ENCODE measurements at places on chromosomes 11 and 22.

GRCh38 chr11:20197881-20198280, 37.6 kb upstream of the DBX1 start:
- no peak for DNase-seq

- DNase-seq, result peak; percentile 77
These were observed 4.5 kb upstream of the CREB3L1 start for GRCh38 chr11:46272816-46273427.

- DNase-seq, result no peak
These were observed 16.7 kb upstream of the ALDH3B2 start for GRCh38 chr11:67691149-67691548.

DNA sequence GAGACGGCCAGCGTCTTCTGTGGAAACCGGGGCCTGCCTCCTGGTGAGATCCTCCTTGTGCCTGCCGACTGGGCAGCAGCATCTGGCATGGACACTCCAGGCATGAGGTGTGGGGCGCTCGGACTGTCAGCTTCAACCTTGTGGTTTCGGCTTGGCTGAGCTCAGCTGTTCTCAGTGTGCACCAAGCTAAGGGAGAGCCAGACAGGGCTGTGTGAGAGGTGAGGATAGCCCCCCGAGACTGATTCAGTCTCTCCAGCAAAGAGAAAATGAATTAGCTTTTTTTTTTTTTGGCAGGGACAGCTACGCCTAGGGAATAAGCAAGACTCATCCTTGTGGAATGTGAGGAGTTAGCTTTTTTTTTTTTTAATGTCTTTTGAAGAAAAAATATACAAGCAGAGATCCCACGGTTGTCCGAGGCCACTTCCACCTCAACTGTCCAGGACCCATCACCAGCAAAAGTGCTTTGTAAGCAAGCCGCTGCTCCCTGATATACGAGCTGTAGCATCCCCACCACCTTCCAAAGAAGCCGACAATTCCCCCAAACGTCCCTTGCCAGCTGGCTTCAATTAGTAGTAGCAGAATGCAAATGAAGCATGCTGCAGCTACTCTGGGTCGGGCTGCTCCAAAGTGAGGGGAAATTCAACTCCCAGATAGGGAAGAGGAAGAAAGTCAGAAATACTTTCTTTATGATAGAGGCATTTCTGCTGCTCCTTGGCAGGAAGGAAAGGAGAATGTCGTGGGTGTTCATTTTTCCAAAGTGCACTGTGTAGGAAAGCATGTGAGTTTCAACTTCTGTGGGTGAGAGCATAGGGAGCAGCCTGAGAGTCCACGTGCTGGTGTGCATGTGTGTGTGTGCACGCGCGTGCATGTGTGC, 9.7 kb upstream of the THY1 start:
- peak; percentile 87 for DNase-seq

DNA sequence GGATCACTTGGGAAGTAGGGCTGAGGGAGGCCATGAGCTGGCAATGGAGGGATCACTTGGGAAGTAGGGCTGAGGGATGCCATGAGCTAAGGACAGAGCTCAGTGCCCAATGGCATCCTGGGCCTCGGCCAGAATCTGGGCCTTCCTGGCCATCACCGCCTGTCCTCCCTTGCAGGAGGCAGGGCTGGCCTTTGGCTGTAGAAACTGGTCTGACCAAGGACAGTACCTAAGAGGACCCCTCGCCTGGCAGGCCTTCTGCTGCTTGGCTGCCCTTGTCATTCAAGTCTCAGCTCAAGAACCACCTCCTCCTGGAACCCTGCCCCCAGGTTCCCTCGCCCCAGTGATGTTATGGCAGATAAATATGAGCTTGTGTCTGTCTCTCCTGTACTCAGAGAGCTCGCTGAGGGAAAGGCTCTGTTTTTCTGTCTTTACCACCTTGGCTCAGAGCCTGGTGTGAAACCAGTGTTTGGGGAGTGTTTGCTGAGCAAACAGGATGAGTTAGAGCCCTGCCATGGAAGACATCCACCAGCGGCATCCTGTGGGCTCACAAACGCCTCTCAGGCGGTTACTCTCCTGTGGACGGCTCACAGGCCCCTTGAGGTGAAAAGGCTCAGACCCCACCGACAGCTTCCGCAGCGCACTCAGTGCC, 19.3 kb upstream of the RASL10A start:
- DNase-seq, result no peak

GRCh38 chr11:126594921-126595367, 239.5 kb downstream of the ST3GAL4 start:
- DNase-seq, result no peak

GRCh38 chr11:48034926-48035871, 54.8 kb downstream of the PTPRJ start:
- DNase-seq, result no peak

DNA sequence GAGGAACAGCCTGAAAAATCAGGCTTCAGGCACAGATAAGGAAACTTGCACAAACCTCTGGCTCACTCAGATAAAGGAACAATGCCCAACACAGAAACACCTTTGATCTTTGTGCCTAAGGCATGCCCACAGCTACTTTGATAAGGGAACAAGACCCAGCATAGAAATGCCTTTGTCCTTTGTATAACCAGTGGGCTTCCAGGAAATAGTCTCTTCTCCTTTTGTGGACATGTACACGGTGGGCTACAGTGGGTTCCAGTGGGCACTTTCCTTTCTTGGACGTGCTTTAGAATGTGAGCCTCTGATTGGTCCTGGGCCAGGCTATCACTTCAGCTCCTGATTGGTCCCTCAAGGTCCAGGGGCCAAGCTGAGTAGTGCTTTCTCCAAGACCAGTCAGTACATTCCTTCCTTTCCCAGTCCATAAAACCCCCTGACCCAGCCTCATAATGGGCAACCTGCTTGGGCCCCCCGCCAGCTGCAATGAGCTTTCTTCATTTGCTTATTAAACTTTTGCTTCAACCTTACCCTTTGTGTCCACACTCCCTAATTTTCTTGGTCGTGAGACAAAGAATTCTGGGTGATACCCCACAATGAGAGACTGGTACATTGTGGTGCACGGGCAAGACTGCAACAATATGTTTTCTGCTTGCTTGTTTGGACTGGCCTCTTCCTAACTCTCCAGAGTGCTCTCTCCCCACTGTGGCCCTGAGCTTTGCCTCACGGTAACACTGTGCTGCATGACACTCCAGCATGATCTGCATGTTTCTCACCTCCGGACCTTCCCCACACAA, 1.7 kb upstream of the CABIN1 start:
- DNase-seq, result no peak

- no peak for DNase-seq
These were observed 265.2 kb downstream of the LUZP2 start for GRCh38 chr11:24762076-24762475.

GRCh38 chr11:127859941-127860354, 727.4 kb downstream of the ETS1 start:
- DNase-seq, result no peak

DNA sequence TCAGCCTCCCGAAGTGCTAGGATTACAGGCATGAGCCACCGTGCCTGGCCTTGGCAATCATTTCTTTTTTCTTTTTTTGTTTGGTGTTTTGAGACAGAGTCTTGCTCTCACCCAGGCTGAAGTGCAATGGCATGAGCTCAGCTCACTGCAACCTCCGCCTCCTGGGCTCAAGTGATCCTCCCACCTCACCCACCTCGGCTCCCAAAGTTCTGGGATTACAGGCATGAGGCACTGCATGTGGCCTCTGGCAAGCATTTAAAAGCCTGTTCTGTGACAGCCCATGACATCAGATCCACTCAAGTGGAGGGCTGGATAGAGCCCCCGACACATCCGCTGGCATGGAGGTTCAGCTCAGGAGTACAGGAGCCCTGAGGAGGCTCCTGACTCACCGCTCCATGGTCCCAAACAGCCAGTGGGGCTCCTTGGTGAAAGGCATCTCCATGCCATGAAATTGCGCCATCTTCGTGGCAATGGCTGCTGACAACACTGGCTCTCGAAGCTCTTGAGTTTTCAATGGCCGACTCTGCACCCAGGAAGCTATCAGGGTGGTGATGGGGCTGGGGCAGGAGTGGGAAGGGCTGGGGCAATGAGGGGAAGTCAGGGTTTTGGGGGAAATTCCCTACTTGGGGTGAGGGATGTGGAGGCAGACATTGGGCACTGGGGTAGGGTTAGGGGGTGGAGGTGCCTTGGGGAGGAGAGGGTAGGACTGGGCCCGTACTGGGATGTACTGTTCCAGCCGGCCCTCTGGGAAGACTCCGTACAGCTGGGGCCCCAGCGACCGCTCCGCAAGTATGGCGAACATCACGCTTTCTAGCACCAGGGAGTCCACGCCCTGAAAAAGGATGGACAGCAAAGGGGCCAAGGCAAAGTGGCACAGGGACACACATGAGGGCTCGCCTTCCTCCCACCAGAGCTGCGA, 1.4 kb downstream of the CHKB start:
- DNase-seq, result no peak

DNA sequence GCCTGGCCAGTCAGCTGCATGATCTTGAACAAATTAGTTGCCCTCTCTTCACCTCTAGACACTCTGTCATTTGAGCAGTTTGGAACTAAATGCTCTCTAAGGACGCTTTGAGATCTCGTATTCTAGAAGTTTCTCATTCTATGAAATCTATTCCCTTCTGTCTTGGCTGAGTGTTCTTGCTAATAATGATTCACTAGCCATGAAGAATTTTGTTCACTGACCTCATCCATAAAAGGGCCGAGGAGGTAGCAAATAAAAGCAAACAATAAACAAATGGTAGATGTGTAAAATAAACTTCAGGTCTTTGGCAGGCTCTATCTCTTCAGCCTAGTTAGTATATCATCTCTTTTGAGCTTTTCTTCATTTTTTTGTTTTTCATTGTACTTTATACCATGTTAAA, 76.6 kb downstream of the USP35 start:
- DNase-seq, result no peak

GRCh38 chr11:121870206-121871045, 245.6 kb downstream of the BLID start:
- DNase-seq, result no peak

- no peak for DNase-seq
These were observed 12.7 kb upstream of the TNNT3 start for GRCh38 chr11:1906611-1907423.

DNA sequence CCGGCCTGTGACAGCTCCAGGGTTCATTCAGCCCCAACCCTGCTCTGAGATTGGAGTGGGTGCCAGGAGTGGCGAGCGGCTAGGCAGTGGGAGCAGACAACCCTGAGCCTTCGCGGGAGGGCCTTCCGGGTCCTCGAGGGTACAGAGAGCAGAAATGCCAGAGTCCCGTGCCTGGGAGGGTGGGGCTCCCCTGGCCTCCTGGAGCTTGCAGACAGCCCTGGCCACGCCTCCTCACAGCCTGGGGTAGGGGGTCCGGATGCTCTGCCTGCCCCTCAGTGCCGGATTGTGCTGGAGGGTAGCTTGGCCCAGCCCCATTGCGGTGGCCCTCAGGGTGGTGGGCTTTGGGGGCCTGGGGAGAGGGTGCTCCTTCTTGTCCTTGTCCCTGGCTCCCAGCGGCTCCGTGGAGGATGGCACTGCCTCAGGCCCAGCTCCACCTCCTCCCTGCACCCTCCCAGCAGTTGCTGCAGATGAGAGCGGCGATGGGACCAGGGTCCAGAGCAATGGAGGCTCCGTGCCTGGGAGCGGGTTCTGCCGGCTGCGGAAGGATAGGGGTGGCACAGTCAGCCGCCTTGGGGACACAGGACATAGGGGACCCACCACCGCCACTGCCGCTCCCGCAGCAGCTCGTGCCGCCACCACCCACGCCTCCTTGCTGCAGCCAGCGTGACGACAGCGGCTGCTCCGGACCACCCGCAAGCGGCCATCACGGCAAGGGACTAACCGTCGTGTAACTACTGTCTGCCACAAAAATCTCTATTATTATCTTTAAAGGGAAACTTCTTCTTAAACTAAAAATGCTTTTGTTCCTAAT, 34.9 kb upstream of the OR10G7 start:
- no peak for DNase-seq

- no peak for DNase-seq
These were observed 56.5 kb upstream of the ANO1 start for GRCh38 chr11:70021586-70021985.

DNA sequence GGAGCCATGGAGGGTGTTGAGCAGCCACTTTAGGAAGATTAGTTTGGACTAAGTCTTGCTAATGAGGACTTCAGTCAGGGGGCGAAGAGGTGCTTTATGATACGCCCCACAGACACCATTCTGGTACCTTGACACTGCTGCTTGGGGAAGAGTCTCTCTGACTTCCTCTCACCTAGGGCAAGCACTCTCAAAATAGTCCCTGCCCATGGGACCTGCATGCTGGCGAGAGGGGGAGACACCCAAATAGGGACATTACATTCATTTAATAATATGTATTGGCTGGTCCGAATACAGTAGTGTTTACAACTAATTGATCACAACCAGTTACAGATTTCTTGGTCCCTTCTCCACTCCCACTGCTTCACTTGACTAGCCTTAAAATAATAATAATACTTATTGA, 4.4 kb upstream of the CATSPERZ start:
- no peak for DNase-seq

- DNase-seq, result no peak
These were observed 71.9 kb upstream of the HORMAD2 start for GRCh38 chr22:30008401-30008800.

GRCh38 chr11:15539645-15540044, 424.9 kb downstream of the INSC start:
- no peak for DNase-seq

GRCh38 chr22:27867953-27868731, 50.9 kb downstream of the PITPNB start:
- DNase-seq, result no peak

GRCh38 chr11:120030411-120030810, 107.5 kb downstream of the TRIM29 start:
- no peak for DNase-seq

DNA sequence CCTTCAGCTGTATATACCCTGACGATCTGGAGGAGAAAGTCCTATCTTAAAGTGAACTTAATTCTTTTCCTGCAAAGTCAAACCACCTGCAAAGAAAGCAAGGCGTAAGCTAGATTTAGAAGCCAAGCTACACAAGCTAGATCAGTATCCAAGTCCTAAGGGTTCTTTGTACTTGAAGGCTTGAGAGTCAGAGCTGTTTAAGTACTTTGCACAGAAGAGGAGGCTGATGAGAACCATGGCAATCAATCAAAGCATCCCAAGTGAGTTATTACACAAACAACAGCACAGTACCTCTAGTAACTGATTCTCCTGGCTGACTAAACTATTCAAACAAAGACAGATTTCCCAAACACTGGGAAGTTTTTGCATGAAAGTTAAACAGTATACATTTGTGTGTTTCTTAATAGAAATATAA, 1.9 kb downstream of the CDON start:
- DNase-seq, result no peak

DNA sequence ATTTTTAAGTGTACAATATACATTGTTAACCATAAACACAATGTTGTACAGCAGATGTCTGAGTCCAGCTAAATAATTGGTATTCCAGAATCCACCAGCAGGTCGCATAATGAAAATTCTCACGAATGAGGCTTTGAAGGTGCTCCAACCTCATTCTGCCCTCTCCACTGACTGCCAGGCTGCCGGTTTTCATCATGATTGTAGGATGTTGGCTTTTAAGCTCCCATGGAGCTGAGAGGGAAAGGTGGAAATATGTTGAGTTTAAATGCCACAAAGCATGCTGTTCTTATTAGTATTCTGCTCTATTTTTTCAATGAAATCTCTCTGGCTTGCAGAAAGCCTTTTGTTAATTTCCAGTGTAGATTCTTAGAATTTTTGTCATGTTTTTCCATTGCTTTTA, 337.2 kb upstream of the DDI1 start:
- no peak for DNase-seq
